ENCODE measurements at places on chromosomes 16 and 17.

GRCh38 chr16:35523991-35524390 lies 2064.6 kb downstream of the TP53TG3F start:
- no peak for DNase-seq

DNA sequence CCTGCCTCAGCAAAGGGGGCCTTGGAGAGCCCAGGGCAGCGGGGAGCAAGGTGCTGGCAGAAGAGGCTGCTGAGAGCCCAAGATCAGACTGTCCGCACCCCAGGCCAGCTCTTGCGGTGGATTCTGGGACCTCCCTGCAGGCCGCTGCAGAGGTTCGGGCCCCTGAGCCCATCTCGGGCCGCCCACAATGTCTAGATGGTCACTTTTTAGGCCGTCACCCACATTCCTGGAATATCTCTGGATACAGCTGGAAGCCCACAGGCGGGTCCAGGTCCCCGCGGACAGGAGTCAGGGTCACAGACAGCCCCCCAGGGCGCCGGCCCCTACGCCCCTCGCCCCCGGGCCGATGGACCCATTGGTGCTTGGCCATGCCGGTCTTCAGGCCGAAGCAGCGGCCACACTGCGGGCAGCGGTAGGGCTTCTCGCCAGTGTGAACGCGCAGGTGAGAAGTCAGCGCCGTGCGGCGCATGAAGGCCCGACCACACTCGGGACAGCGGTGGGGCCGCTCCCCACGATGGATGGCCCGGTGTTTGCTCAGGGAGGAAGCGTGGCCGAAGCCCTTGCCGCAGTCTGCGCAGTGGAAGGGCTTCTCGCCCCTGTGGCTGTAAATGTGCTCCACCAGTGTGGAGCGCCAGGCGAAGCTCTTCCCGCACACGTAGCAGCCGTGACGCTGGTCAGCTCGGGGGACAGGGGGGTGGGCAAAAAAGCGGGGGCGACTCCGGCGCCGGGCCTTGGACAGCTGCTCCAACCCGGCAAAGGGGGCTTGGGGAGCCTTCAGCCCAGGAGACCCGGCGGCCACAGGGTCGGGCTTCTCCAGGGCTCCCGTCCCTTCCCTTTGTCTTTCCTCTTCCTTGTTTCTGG lies 2.1 kb downstream of the ZNF747 start:
- no peak for DNase-seq

DNA sequence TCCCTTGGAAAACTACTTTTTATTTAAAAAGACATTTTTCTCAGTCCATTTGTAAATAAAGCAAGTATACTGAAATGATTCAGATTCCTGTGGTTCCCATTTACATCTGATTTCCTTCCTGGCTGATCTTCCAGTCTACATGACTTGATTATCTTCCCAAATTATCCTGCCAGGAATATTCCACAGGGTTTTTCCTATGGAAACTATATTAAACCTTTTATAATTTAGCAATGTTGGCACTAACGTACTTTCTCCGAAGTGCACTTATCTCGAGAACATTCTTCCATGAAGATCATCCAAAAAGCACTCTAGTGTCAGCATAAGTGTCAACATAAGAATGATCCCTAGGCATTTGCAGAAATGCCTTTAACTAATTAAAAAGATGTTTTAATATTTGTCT lies 347.7 kb upstream of the KIF2B start:
- DNase-seq: no peak

DNA sequence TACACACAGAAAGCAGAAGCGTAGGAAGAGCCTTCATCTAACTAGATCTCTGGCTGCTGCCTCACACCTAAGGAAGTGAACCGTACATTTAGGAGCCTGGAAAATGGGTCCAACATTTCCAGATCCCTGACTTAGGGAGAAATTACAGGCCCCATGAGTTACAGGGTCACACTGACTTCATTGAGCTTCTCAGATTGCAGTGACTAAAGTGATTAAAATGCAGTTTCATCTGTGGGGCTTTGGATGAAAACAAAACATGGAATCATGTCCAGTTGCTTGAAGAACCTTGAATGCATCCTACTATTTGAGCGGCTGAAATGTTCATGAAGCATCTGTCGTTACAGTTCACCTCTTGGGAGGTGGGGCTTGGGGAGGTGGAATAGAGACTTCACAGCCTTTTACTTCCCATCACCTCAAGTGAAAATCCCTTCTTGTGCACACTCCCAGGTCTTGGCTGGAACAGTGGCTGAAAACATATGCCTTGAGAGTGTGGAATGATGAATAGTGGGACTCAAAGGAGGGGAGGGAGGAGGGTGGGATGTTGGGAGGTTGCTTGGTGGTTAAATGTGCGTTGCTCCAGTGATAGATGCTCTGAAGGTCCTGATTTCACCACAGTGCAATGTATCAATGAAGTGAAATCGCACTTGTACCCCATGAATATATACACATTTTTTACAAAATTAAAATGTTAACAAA lies 19.7 kb downstream of the TEKT3 start:
- DNase-seq: no peak

GRCh38 chr17:69864462-69864861 lies 210.6 kb upstream of the KCNJ16 start:
- DNase-seq: no peak

DNA sequence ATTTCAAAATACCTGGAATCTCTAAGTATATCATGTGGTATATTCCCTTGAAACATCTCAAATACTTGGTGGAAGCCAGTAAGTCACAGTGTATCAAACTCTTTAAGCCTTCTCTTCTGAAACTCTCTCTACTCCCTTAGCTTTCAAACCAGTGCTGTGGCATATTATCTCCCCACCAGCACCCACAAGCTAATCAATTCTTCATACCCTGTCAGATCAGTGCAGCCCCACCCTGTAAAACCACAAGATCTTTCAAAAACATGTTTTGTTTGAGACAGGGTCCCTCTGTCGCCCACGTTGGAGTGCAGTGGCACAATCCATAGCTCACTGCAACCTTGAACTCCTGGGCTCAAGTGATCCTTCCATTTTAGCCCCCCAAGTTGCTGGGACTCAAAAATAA lies 91.6 kb upstream of the C17orf78 start:
- no peak for DNase-seq

GRCh38 chr17:40588552-40588951 lies 23.3 kb upstream of the CCR7 start:
- DNase-seq: no peak

GRCh38 chr17:7440113-7440833 lies 961 bp downstream of the FGF11 start:
- DNase-seq: no peak

DNA sequence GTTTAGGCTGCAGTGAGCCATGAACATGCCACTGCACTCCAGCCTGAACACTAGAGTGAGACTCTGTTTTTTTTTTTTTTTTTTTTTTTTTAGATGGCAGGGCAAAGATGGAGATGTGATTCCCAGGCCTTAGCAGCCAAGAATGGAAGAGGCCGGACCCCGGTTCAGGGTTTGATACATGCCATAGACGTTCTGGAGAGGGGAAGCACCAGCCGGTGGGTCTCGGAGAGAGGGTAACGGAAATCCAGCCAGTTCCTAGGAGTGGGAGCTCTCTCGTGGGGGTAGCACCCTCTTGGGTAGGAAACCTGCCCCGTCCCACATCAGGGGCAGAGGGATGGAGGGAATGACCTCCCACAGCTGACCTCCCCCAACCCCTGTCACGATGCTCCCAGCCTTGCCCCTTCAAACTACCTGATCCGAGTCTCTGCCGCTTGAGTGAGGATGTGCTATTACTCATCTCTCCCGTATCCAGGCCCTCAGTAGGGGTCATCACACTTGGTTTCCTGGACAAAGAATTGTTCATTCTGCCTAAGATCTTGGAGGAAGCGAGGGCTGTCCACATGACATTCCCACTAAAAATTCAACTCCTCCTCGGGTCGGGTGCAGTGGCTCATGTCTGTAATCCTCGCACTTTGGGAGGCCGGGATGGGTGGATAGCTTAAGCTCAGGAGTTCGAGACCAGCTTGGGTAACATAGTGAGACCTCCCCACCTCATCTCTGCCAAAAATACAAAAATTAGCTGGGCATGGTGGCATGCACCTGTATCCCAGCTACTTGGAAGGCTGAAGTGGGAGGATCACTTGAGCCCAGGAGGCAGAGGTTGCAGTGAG lies 47.3 kb downstream of the MIS12 start:
- DNase-seq: no peak

- DNase-seq: no peak
Observed at GRCh38 chr16:6725634-6726331, 606.9 kb upstream of the RBFOX1 start.

DNA sequence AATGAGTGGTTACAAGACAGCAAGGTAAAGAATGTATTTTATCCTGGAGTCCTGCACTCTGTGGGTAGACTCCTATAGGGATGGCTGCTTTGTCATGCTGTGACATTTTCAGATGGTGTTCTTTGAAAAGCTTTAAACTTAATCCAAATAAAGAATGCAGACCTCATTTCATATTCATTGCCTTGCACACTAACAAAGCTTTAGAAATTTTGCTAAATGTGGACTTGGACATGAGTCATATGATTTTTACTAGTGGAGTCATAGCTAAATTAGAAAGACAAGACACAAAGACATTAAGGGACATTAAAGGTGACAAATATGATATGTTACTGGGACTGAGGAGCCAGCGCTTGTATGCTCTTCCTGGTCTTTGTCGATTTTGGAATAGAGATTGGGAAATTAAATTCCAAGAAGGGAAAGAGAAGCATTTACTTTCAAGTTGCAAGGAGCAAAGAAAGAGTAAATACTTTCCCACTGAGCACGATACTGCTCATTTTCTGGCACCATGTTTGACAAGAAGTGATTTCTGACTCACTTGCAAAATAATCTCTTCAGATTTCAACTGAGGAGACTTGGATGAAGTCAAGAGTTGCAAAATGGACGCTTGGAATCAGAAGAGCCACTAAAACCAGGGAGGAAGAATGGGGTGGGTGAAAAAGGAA lies 152.9 kb upstream of the MYOCD start:
- DNase-seq: no peak

- DNase-seq: no peak
Observed at GRCh38 chr17:58517378-58517927, 3.0 kb upstream of the MTMR4 start.

GRCh38 chr16:27628241-27628942 lies 78.4 kb downstream of the KATNIP start:
- DNase-seq: no peak

DNA sequence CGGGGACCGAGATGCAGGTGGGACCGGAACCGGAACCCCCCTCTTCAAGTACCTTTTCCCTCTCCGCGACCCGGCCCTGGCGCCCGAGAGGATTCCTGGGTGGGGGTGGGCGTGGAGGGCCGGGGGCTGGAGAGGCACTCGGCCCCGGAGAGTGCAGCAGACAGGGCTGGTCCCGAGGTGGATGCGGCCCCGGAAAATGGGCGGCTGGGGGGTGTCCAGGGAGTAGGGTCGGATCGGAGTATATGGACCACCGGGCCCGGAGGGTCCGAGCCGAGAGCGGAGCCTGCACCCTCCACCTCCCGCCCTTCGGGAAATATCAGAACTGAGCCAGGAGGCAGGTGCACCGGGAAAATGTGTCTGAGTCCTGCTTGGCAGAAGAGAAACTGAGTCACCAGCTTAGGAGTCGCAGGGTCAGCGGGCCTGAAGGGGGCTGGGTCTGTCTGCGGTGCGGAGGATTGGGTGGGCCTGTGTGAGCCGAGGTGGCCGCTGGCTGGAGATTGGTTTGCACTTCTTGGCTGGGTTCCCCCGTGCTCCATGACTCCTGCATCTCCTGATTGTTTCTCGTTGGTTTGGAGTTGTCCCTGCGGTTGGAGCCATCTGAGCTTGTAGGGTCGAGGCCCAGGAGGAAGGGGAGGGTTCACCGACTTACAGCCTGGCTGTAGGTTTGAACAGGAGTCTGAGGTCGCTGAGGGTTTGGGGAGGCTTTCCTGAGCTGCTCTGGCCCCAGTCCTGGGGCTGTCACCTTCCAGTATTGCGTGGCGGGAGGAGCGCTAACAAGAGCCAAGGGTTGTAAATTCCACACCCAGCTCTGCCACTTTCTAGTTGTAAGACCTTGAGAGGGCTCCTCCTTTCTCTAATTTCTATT lies 518 bp downstream of the SH2B1 start:
- no peak for DNase-seq
